ENCODE measurements at places on chromosomes 6 and 20.

- no peak for DNase-seq
Observed at GRCh38 chr20:32018269-32019155, 8.3 kb downstream of the CCM2L start.

- DNase-seq = peak; percentile 40
Observed at GRCh38 chr6:18400831-18401446, 13.8 kb downstream of the RNF144B start.

GRCh38 chr20:11047559-11047958 is 373.8 kb upstream of the JAG1 start:
- no peak for DNase-seq

GRCh38 chr20:47368301-47368700 is 11.8 kb upstream of the ZMYND8 start:
- no peak for DNase-seq

DNA sequence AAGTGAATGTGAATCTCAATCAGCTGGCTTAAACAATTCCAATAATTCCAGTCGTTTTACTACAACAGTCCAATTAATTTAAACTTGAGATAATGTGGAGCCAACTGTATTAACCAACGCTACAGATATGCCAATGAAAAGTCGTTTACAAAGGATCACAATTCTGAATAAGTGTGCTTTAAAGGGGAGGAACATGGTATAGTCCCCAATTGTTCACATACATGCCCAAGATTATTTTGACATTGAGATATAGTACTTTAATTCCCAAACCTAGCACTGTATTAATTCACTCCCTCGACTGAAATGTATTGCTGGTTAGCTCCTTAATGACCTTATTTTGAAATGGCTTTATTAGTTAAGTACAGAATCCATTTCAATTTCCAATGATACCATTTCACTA is 2.5 kb downstream of the AKIRIN2 start:
- DNase-seq = no peak

DNA sequence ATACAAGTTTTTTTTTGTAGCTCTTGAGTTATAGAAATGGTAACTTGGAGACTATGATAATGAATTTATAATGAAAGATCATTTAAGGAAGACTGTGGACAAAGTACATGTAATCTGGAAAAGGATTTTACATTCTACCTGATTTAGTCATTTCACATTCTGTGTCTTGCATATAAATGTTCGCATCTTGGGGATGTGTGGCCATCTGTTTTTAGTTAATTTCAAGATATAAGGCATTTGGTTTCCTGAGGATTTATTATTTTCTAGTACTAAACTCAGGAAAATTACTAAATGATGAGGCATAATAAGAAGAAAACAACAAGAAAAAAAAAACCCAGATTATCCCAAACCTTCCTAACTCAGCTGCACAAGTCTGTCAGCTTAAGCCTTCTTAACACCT is 112.7 kb upstream of the PRL start:
- no peak for DNase-seq

DNA sequence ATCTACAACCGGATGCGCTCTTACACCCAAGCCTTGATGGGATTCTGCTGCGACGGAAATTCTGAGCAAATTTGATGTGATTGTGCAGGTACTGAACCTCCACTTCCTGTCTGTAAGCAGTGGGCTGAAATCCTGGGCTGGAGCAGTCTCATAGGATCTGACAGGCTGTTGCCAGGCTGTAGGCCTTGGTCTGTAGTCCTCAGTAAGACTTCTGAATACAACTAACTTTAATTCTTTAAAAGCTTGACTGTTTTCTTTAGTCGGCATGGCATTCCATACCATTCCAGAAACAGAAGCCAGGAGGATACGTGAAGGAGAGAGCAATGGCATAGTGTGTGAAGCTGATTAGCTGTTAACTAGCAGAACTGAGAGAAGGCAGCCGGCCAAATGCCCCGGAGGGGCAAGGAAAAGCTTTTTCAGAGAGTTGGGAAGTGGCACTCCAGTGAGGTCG is 68.3 kb downstream of the ADTRP start:
- no peak for DNase-seq

GRCh38 chr6:156279261-156279969 is 497.8 kb upstream of the ARID1B start:
- no peak for DNase-seq

- peak; percentile 57 for DNase-seq
Observed at GRCh38 chr6:11241793-11242201, 9.3 kb upstream of the NEDD9 start.

GRCh38 chr6:48552905-48553304 is 441.9 kb upstream of the PTCHD4 start:
- no peak for DNase-seq

DNA sequence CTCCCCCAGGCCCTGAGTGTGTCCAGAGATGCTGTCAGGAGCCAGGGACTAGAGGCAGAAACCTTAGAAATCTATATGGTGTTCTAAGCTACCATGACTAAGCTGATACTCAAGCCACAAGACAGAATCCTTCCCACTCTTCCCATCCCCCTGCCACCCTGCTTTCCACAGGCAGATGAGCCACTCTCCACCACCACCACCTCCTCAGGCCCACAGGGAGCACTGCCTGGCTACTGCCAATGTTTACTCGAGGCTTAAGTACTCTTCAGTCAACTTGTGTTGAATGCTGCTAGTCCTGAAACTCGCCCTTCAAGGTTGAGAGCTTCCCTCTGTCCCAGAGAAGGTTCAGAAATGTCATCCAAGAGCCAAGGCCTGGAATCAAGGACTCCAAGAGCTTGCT is 56.2 kb downstream of the CENPW start:
- no peak for DNase-seq

- no peak for DNase-seq
Observed at GRCh38 chr6:34684919-34685318, 11.6 kb downstream of the ILRUN start.

GRCh38 chr6:99467509-99468106 is 42.5 kb upstream of the PNISR start:
- DNase-seq = no peak

DNA sequence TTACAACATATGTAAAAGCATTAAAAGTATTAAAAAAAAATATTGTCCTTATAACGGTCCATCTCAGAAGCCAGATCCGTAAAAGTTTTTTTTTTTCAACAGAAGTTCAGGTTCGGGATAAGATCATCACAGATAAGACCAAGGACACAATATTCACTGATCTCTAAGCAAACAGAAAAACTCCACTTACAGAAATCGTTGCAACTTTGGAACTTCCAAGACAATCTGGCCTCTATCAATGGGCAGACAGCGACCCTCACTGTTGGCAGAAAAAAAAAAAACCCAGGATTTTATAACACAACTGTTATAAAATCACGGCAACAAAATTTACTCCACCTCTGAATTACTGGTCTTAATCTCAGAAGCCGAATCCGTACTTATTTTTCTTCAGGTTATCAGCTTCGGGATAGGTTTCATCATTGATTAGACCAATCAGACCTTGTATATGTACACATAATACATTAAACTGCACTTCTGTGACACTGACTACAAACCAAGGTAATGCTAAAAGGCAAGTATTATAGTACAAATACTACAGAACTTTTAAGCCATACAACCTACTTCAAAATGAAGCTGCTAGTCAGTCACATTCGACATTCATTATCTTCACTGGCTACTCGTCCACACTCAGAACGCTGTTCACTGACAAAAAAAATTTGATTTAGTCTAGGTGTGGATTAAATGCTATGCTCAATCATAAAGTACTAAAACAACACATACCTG is 34.7 kb upstream of the SYNCRIP start:
- DNase-seq = no peak

DNA sequence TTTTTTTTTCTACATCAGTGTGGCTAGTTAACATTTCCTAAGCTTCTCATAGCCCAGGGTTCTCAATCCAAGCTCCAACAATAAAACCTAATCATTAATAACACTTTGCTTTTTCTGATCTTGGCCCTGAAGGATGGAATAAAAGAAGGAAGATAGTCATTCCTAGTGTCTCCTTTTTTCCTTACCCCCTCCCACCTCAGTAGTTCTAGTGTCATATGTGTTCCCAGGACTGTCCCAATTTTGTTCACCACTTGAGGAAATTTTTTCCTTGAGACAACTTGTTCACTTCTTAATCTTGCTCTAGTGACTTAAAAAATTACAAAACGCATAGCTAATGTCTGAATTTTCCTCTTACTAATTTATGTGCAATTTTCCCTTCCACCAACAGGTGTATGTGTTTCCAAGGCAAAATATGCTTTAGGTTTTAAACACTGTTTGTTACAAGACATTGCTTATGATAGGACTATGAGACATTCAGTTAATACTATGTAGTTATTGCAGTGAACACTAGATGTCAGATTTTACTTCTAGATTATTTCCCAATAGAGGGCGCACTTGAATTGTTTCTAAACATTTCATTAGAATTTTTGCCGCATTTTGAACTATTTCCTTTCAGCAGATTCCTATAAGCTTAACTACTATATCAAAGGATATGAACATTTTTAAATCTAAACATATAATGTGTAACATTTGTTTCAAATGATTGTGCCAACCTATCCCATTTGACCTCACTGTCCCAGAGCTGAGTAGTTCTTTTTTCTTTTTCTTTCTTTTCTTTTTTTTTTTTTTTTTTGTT is 18.5 kb upstream of the C6orf141 start:
- DNase-seq = no peak

DNA sequence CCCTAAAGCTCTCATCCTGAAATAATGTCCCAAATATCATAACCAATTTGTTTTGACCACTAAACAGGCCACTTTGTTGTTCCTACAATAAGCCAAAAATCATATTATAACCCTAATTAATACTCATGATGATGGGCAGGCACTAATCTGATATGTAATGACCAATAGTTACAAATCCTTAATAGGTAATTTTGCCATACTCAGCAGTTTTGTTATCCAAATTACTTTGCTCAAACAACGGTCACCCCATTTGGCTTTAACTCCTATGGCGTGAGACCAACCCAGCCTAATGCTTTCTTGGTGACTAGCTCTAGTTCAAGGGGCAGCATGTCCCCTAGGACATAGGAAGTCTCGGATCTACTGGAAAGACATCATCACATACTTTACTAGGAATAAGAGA is 123.2 kb upstream of the ID4 start:
- peak; percentile 1 for DNase-seq

- no peak for DNase-seq
Observed at GRCh38 chr20:39946053-39946810, 742.8 kb downstream of the MAFB start.

DNA sequence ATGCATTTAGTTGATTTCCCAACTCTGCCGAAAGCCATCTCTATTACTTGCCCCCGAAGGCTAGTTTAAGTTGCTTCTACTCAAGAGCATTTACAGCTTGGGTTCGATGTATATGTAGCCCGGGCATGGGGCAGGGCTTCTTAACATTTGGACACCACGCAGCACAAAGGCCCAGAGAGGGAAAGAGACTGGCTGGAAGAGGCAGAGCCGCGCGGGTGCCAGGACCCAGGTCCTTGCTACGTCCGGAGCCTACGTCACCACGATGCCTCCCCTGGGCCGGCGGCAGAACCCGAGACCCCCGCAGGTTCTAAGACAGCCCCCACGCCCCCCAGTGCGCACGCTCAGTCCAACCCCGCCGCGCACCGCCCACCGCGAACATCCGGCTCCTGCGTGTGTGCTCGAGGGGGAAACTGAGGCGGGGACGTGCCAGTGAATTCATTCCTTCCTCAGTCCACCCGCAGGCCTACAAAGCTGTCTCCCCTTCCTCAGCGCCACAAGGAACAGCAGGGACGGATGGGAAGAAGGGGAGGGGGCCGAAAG is 367 bp upstream of the PCIF1 start:
- no peak for DNase-seq

Data from brain microvascular endothelial cell (primary cell).